ENCODE measurements at places on chromosomes 16 and 17.

GRCh38 chr17:13477180-13477611 is 124.5 kb downstream of the HS3ST3A1 start:
- DNase-seq: no peak

GRCh38 chr17:41003926-41004325 is 4.2 kb upstream of the KRTAP3-2 start:
- no peak for DNase-seq

- DNase-seq: peak; percentile 59
These were observed at the start of gene ADGRG1 for GRCh38 chr16:57628008-57628781. Gene ADGRG1, plus strand, starts transcription at chr16:57628630. Its CDS starts 21,658 bp downstream, at chr16:57650288.

DNA sequence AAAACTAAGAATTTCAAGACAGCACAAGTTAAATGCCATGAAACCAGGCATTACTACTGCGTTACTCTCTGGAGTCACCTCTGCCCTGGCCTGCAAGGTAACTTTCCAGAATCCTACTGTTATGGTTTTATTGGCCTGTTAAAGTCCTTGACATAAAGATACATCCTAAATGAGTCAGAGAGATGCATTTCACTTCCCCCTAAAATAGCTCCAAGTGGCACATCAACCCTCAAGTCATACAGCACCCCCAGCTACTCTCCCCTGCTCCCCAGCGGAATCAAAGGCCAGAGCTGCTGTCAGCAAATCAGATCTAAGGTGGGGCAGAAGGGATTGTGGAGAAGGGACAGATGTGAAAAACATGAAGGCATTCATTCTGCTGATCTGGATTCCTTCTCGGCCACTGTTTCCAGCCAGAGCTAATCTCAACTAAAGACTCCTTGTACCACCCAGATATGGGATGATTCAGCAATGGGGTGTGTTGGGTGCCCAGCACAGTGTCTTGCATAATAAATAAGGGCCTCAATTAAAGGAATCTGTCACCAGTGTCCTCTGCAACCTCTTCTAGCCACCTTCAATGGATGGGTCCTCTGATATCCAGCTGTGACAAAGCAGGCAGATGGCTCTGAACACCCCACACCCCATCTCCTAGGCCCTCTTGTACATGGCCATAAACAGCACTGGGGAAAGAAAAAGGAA is 8.5 kb upstream of the CCL1 start:
- DNase-seq: no peak

DNA sequence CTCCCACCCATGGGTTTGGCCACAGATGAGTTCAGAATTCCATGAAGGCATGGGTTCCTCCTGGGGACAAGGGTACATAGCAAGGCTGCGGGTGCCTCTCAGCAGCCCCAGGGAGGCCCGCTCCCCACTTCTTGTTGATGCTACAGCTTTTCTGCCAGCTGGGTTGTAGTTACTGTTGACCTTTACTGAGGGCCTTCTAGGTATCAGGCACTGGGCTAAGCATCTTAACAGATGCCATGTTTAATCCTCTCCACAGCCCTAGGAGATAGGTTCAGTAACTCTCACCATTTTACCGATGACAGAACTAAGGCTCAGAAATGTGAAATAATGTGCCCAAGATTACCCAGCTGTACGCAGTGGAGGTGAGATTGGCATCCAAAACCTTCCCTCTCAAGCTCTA is 54.3 kb upstream of the DLX4 start:
- no peak for DNase-seq

- no peak for DNase-seq
These were observed 74.8 kb upstream of the GRIN2A start for GRCh38 chr16:10256784-10257641.

DNA sequence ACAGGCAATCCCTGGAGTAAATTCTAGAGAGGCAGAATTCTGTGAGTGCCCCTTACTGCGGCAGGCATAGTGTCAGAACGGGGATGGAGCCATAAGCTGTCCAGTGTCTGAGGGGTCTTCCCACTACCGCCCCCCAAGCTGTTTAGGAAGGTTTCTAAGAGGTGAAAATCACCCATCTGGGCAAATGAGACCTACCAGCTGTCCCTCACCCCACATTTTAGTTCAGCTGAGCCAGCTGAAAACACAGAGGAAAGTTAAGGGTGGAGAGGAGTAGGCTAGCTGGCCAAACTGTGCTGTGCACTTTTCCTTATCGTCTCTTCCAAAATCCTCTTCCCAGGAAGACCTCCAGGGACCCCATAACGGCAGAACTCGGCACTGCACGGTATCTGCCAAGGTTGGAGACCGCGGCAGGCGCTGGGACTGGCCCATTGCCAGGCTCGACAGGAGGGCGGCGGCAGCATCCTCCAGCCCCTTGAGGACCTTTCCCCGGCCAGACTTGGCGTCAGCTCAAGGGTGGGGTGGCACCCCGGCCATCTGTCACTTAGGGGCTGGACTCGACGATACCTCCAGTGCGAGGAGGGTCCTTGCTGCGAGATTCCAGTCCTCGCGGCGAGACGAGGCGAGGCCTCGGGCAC is 955 bp downstream of the ACLY start:
- DNase-seq: no peak

DNA sequence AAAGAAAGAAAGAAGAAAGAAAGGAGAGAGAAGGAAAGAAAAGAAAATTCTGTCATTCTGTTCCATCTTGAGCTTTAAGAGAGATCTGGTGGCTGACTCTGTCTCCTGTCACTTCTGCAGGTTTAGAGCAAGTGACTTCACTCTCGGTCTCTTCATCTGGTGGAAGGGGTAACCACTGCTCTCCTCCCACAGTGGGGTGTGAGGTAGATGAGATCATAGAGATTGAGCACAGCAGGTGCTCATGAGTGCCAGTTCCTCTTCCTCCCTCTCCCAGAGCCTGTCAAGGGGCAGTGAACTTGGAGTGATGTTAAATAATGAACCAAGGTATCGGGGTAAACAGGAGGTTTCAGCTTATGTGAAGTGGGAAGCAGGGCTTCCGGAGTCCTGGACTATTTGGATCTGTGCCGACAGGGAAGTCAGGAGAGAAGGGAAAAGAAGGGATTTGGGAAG is 47.7 kb downstream of the BEAN1 start:
- DNase-seq: no peak

GRCh38 chr16:23640615-23640930 is 537 bp downstream of the PALB2 start:
- no peak for DNase-seq

DNA sequence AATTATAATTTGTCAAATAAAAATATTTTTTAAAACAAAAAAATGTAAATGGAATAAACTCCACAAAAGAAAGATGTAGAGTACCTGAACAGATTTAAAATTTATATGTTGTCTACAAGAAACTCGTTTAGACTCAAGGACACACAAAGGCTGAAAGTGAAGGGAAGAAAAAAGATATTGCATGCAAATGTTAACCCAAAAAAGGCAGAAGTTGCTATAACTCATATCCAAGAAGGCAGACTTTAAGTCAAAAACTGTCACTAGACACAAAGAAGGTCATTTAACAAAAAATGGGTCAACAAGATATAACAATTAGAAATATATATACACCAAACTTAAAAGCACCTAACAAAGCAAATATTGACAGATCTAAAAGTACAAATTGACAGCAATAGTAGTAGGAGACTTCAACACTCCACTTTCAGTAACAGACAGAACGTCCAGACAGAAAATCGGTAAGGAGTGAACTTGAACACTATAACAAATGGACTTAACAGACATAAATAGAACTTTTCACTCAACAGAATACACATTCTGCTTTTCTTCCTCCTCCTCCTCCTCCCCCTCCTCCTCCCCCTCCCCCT is 40.8 kb upstream of the MYLK3 start:
- no peak for DNase-seq

DNA sequence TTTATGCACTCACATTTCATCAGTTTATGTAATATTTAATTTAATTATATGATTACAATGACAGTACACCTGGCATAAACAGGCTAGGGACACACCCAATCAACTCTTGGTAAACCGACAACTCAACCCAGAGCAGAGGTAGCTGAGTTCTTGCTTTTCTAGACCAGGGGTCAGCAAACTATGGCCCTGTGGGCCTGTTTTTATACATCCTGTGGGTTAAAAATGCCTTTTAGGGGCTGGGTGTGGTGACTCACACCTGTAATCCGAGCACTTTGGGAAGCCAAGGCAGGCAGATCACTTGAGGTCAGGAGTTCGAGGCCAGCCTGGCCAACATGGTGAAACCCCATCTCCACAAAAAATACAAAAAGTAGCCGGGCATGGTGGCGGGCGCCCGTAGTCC is 99.2 kb upstream of the TMEM97 start:
- DNase-seq: no peak

GRCh38 chr16:1145383-1146100 is 7.4 kb upstream of the CACNA1H start:
- DNase-seq: no peak

DNA sequence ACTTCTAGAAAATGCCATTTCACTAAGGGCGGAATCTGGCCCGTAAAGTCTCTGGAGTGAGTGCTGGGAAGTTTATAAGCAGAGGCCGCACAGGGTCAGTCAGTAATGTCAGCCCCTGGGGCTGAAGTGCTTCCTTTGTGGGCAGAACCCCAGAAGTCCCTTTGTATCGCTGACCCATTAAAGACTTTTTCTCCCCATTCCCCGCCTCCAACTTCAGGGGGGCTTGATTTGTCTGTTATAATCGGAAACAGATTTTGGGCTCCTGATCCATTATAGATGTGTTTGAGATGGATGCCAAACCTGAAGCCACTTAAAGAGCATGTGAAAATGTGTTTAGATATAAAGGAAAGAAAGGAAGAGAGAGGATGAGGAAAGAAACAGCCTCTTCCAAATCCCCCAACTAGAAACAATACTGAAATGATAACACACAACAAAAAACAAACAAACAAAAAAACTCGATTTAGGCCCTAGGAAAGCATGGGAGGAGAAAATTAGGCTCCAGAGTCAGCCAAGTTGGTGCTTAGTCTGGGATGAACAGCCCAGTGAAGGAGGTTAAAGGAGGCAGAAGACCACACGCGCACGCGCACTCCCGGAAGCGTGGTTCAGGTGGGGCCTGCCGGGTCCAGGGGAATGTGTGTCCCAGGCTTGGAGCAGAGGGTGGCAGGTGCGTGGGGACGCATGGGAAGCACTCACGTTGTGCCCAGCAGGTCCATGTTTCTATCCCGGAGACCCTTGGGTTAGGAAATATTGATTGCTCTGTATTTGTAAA is 27.1 kb downstream of the MSI2 start:
- no peak for DNase-seq

DNA sequence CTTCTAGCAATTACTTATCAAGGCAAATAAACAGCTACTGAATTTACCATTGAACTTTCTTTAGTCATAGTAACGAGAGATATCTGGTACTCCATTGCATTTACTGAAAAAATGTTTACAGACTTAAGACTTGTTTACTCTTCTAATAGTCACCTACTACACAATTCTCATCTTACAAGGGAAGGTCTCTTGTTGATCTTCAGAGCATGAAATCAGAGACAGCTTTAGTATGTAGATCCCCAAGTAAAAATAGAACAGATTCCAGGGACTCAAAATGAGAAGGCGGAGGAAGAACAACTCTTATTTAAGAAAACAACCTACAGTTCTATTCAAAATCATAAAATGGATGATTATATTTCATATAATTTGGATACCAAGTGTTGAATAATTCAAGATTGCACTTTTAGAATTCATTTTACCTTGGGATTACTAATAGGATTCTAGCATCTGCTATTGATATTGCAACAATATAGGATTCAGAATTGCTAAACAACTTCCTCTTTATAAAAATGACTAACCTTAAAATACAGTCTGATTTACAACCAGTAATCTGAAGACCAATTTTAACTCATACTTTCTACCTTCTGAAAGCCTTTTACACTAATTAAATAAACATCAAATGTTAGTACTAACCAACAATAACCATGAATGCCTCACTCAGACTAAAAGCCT is 20.8 kb downstream of the UBE2G1 start:
- no peak for DNase-seq

GRCh38 chr17:17671369-17672129 is 9.7 kb upstream of the RAI1 start:
- DNase-seq: no peak

- DNase-seq: no peak
These were observed 252.5 kb downstream of the SEC14L1 start for GRCh38 chr17:77393274-77393600.

GRCh38 chr17:82303944-82304808 is 13.2 kb downstream of the CD7 start:
- DNase-seq: no peak

DNA sequence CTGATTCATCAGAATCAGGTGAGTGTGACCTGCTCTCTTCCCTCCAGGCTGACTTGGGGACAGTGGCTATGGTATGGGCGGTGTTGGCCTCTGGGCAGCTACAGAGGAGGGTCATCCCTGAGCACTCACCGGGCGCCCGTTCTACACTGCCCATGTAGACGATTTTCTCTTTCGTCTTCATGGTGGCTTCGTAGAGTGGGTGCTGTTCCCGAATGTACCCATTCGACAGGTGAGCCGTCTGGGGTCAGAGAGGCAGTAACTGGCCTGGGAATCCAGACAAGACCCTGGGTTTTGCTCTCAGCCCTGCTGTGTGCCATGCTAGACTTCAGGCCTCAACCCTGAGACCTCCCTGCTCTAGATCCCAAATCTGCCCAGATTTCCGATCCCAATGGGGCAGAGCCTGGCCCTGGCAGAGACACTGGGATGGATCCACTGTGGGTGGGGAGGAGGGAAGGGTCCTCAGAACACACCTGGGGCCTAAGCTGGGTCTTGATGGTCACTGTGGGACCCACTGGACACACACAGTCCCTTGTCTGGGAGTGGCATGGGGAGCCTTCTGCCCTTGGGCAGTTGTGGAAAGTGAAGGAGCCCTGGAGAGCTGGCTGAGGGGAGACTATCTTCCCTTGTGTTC is 13.2 kb downstream of the USP6 start:
- no peak for DNase-seq

DNA sequence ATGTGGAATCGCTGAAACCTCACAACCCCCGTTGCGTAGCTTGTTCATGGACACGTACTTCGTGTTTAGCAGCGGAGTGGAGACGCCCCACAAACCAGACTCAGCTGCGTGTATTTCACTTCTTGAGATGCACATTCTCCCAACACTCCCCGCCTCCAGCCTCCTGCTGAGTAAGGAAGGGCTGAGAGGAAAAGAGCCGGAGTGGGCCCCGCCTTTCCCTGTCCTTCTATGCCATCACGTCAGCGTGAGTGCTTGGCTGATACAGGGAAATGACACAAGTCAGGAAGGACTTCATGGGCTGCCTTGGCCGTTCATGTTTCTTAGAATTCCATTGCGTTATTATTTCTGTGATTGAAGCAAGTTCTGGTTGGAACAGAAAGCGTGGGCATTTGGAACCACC is 68.6 kb upstream of the CBX4 start:
- no peak for DNase-seq

- no peak for DNase-seq
These were observed 10.2 kb upstream of the MRC2 start for GRCh38 chr17:62616993-62617893.

Data from GDM1 (cell line).